Stimulated activated CD4-positive, alpha-beta T cell treated with anti-CD3 and anti-CD28 coated beads, TNF-alpha, amount 100 ng/mL, for 24 hours (primary cell): ENCODE measurements at places on chromosomes 11 and 22.

DNA sequence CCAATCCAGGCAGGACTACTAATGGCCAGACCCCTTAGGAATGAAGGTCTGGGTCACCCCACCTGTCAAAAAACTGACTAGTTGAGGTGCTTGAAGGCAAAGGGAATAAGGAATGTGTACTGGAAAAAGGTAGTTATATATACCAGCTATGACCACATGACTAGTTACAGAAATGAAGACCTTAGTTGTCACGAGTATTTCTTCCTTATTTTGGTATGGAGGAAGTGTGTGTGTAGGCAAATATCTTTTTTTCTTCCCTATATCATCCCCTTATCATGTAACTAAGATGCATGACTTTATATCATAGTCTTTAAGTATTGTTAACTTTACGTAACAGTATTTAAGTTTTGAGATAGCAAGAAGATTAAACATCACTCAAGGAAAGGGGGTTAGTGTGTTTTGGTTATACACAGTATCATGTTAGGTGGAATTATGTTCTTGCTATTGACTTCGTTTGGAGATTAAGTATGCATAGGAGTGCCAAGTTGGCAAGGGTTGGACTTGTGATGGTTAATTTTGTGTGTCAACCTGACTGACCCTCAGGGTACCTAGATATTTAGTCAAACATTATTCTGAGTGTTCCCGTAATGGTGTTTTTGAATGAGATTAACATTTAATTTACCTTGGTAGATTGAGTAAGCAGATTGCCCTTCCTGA lies 38.2 kb upstream of the NARS2 start:
- DNase-seq = no peak

- DNase-seq = no peak
Observed at GRCh38 chr11:38191101-38191500, 1593.1 kb upstream of the RAG2 start.

GRCh38 chr11:118872403-118872821 lies 11.3 kb upstream of the CXCR5 start:
- DNase-seq = no peak

DNA sequence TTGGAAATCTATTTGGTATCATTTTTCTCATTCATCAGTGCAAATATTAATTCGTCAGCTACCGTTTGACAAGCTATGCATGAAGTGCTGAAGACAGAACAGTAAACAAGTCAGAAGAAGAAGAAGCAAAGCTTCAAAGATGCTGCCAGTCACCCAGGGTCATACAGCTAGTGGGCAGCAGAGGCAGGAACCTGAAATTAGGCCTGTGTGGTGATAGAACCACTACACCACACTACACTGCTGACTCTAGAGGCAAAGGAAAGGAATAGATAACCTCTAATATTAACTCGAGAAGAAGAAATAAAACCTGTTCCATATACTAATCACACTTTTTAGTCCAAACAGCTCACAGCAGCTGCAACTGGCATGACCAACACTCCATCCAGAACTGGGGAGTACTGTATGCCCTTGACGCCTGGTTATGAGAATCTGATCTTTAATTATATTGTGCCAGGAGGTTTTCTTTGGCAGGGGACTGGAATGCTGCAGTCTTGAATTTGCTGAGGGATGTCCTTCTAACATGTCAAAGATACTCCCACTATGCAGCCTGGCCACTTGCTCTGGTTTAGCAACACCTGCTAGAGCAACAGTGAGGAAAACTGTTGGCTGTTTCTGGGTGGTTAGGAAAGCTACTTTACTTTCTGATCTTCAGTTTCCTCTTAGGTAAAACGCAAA lies 73.0 kb downstream of the PAK1 start:
- no peak for DNase-seq

DNA sequence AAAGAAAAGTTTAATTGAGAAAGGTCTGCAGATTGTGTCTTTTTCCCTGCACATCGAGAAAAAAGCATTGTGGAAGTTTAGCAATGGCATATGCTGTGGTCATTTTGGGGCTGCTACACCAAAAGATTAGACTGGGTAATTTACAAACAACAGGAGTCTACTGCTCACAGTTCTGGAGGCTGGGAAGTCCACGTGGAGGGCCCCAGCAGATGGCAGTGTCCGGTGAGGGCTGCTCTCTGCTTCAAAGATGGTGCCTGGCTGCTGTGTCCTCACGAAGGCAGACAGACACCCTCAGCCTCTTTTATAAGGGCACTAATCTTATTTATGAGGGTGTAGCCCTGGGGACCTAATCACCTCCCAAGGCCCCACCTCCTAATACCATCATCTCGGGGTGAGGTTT lies 21.1 kb downstream of the PHF21B start:
- no peak for DNase-seq

GRCh38 chr11:68432874-68433273 lies 27.7 kb upstream of the PPP6R3 start:
- DNase-seq = no peak

- DNase-seq = no peak
Observed at GRCh38 chr22:36510966-36511881, 4.4 kb upstream of the FOXRED2 start.

DNA sequence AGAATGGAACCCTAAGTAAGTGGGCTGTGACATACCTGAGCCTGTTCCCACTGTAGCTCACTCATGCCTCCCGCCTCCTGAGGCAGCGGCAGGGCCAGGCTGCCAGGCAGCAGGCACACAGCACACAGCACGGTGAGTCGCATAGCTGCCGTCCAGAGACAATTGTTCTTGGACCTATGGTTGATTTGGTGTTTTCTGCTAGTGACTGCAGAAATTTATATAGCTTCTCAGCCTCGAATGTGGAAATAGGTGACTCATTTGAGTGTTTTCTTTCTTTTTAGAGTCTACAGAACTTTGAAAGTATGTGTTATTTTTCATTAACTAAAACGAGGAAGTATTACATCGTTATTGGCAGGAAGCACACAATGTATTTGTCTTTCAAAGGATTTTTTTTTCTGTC lies at the start of gene MMP7:
Gene MMP7 (minus strand): TSS at position 190 of the 400 bp plus-strand sequence. CDS start 47 bp downstream, at position 143.
- DNase-seq = no peak

GRCh38 chr22:46175631-46176030 lies 25.3 kb downstream of the PPARA start:
- no peak for DNase-seq

DNA sequence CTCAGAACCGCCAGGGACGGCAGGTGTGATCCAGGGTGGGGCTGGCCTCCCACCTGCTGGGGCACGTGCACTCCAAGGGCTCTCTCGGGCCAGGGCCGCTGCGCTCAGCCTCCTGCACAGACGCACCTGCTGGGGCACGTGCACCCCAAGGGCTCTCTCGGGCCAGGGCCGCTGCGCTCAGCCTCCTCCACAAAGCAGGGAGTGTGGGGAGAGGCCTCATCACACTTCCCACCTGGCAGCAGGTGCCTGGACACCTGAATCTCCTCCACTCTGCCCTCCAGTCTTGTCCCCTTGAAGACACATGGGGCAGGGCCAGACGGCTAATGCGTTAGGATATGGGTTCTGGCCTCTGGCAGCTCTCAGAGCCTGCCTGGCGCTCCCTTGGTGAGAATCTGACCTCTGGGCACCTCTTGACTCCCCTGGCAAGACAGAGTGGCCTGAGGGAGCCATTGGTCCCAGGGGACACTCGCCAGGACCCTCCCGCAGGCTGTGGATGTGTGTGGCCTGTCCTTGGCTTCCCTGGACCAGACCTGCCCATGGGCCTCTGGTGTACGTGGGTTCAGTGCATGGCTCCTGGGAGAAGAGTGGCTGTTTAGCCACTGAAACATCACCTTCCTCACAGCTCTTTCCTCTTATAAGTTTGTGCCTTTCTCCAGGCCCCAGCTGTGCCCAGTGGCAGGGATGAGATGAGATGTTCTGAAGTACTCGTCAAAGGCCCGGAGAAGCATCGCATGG lies 73.5 kb downstream of the BRD1 start:
- DNase-seq = no peak

DNA sequence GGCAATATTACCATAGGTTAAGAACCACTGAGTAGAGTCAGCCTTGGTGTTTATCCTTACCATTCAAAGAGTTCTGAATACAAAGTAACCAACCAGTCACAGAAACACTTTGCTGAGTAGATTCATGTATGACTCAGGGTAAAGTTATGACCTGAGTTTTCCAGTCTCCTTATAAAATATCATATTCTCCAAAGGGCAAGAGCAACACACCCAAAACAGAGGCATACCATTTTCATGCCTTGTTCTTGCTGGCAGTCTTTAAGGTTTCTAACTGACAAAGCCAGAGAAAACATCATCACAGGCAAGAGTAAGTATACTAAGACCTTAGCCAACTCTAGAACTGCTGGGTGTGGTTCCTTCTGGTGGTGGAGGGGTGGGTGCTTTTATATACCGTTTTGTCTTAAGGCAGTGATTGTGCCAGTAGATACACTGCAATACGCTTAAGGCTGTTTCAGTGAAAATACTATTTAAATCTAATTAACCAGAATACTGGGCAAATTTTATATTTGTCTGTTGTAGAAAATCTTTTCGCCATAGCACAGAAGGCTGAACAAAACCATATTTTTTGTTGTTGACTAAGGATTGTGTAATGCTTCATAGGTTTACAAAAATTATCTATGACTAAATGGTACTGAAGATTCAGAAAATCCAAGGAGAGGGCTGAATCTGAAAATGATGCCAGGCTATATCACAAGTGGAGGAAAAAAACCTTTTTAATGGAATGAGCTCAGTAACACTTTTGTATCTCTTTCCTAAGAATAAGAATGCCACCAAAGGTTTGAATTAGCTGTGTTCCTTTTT lies 3.0 kb downstream of the ATL3 start:
- DNase-seq = no peak

GRCh38 chr11:61080986-61081590 lies 21.2 kb upstream of the CD5 start:
- no peak for DNase-seq

GRCh38 chr22:29202212-29203192 lies 3.2 kb upstream of the EMID1 start:
- DNase-seq = no peak

DNA sequence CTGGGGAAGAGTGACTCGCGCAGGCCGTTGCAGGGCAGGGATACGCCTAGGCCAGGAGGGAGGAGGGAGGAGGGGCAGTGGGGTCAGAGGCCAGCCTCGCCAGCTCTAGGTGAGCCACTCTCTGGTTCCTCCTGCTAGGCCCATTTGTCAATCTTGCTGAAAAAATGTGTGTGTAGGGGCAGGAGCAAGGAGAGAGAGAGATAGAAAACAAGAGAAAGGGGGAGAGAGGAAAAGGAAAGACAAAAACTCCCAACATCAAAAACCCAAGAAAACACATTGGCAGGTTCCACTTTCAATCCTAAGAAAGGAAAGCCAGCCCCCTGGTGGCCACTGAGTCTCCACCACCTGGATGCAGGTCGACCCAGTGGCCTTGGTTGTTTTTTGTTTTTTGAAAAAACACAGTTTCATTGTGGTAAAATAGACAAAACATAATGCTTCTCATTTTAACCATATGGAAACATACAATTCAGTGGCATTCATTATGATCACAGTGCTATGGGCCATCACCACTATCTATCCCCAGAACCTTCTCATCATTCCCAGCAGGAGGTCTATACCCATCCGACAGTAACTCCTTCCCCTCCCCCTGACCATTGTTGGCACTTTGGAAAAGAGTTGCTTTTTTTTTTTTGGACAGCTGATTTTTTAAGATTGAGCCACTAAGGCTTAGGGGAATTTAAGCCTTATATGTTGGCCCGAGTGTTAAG lies 10.9 kb downstream of the OMP start:
- DNase-seq = no peak

DNA sequence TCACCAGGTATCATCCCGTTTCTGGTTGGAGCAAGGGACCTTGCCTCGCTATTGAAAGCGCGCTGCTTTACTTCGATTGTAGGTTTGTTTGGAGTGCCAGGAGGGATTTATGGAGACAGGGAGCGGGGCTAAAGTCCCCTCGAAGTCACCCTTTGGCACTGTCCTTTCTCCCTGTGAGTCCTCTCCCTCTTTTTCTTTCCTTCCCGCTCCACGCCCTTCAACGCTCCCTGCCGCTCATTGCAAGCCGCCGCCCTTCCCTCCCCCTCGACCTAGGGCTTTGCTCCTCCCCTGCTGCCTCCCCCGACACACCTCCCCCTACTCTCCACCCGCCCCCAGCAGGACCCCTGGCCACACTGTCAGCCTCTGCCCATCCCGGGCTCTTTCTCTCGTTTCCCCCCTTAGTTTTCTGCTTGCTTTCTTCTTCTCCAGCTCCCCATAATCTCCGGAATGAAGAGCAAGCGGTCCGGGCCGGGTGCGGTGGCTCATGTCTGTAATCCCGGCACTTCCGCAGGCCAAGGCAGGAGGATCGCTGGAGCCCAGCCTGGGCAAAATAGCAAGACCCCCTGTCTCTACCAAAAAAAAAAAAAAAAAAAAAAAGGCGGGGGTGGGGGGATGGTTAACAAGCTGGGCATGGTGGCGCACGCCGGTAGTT lies 41.0 kb downstream of the AHNAK start:
- DNase-seq = no peak

DNA sequence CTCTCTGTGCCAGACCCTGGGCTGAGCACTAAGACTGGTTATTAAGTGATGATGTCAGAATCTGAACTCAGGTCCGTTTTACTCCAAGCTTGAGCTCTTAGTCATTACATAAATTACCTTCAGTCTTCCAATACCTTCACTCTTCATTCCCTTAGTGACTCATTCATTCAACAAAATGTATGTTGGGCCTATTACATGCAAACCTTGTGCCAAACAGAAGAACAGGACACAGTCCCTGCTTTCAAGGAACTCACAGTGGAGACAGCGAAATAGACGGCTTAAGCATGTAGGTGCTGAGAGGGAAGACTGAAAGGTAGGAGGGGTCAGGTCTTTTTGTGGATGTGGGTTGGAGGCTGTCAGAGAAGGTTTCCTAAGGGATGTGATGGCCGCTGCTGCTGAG lies 3.3 kb downstream of the KCTD14 start:
- DNase-seq = no peak

DNA sequence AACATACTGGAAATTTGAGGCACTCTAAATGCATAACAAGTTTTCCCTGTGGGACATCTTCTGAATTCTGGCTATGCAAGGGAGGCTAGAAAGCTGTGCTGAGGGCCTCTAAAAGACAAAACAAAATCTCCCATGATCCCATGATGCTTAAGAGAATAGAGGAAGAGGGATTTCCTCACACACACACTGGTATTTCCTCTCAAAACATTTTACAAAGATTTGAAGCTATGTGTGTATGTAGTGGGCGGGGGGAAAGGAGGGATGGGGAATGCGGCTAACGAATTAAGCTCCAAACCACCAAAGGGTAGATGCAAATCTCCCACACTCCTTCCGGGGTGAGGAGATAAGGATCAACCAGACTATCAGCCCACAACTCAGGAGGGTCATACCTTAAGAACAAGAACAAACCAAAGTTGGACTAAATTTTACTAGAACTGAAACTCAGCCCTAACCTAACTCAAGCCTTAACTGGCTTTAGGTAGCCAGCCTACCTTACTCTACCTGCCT lies 6.0 kb downstream of the OR2AT4 start:
- no peak for DNase-seq

DNA sequence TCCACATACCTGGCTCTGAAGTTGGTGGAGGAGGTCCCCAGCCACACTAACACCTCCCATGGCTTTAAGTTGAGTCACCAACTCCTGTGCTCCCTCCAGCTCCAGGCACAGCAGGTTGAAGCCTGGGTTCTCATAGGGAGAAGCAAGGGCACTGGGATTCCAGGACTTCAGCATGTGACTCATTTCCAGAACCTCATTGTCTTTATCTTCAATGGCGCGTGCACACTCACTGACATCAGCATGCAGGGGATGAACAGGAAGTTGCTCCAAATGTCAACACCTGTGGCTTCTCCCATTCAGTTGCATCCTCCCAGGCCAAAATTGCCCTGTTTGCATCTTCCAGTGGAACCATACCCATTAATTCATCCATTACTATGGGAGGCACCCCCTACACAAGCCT lies 5.8 kb upstream of the UBQLNL start:
- DNase-seq = no peak
